ENCODE measurements at places on chromosomes 5 and 9.

GRCh38 chr9:19788152-19788551 is 685 bp downstream of the SLC24A2 start:
- no peak for DNase-seq

DNA sequence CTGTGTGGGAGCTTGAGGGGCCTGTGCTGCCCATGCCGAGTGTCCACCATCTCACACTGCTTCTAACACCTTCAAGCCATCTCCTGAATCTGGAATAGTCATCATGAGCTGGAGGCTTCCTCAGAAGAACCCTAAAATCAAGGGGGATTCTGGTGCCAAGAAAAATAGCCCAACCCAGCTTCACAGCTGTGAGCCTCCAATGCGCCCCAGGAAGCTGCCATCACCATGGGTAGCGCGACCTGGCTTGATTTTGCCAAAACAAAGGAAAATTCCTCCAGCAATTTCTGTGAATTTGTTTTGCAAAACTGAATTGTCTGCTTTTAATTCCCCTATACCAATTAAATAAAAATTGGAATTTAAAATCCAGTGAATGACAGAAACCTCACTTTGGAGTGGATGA is 6.2 kb upstream of the TIFAB start:
- no peak for DNase-seq

GRCh38 chr5:177445052-177445916 is 1.3 kb upstream of the PRR7 start:
- DNase-seq: no peak

DNA sequence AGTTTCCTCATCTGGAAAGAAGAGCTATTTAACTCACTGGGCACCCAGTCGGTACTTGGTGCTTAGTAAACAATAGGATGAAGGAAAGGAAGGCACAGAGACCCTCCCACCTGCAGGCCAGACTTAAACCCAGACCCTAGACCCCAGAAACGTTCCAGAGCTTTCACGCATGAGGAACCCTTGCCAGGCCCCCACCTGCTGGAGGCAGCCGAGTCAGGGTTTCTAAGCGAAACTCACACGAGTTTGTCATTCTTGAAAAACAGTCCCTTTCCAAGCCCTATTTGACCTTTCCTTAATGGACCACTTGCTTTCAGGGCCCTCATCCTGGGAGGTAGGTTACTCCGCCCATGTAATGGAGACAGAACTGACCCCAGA is 30.6 kb downstream of the NDUFA8 start:
- no peak for DNase-seq

GRCh38 chr9:124033967-124034366 is 22.4 kb downstream of the LHX2 start:
- DNase-seq: no peak

- DNase-seq: no peak
Measured at GRCh38 chr9:98255061-98255577, 330 bp downstream of the TBC1D2 start.

DNA sequence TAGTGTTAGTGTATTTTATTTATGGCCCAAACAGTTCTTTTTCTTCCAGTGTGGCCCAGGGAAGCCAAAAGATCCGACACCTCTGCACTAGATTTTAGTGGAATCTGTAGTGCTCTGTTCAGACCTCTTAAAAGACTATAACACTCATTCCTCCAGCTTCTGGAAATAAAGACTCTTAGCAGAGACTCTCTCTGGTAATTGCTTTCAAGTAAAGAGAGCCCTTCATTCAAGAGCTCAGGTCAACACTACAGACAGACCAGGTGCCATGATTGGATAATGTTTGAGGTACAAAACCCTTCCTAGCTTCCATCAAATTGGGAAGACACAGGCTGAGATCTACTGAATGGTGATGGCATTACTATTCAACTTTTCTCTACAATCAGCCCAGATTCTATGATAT is 255.8 kb downstream of the PRDM9 start:
- DNase-seq: no peak

- DNase-seq: no peak
Measured at GRCh38 chr9:80931163-80931562, 758.2 kb downstream of the TLE1 start.

DNA sequence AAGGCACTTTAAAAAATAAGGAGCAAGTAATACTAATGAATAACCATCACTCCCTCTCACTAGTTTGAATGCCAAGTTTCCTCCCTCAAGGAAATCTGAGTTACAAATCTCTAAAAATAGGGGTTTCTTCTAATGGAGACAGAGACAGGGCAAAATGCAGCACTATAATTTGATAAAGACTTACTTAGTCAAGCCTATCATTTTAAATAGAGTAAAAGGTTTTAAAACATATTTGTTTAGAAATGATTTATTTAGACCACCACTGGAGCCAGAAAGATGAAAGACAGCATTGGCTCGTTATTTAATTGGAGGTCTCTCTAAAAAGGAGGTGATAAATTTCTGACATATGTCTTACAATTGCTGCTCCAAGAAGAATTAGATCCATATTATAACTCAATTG is 228.7 kb downstream of the TLE1 start:
- DNase-seq: no peak

GRCh38 chr5:96094904-96095303 is 133.3 kb upstream of the ELL2 start:
- DNase-seq: no peak

Data from CD4-positive, alpha-beta T cell treated with Interleukin-1 beta for 1 hour (primary cell).